A549 (cell line): ENCODE measurements at places on chromosomes 3 and 15. TPM values are rescaled to one million over a fixed set of nuclear protein-coding genes. Genes with fewer than 3 reads are reported as not detected.

CPEB1 gene
- 2.7 to 2.8 TPM (median 2.7 TPM) in 3 replicates for polyA plus RNA-seq

USP50 gene
- polyA plus RNA-seq, result 0.14 TPM in 1 of 3 replicates, not detected in the others

DNA sequence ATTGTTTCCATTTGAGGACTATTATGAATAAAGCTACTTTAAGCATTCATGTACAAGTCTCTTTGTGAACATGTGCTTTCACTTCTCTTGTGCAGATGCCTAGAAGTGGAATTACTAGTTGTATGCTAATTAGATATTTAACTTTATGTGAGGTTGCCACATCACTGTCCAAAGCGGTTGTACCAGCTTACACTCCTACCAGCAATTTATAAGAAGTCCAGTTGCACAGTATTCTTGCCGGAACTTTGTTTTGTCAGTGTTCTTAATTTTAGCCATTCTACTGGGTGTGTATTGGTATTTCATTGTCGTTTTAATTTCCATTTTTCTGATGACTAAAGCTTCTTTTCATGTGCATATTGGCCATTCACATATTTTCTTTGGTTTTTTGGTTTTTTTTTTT is 29.1 kb downstream of the SEMA3G start:
- no peak for DNase-seq

DNA sequence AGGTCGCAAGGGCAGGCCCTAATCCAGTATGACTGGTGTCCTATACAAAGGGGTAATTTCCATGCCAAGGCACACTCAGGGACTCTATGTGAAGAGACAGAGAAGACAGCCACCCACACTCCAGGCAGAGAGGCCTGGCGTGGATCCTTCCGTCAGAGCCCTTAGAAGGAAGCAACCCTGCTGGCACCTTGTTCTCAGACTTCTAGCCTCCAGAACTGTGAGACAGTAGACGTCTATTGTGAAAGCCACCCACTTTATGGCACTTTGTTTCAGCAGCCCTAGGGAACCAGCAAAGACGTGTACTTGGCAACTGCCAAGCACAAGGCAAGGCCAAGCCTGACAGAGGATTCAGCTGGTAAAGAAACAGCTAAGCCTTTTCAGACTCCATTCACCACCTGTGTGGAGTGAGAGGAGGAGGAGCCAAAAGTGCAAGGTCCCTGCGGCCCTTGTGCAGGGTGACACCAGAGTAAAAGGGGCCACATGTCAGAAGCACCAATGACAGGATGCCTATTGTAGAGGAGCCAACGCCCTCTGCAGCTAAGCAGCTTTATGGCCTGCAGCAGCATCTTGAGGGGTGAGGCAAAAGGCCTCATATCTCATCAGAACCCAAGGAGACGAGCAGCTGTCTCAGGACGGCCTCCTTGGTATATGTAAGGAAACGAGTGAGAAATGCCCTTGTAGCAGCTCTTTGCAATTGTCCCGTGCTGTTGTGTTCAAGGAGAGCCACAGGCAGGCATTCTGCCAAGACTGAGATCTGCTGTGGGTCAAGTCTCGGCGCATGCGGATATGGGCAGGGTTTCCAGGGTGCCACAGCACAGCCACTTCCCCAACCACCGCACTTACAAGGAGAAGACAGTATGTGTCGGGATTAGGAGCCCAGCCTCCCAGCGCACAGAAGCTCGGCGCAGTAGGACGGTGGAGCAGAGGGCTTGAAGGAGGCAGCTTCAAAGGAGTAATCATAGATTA is 121.5 kb upstream of the LIPC start:
- DNase-seq, result no peak

DNA sequence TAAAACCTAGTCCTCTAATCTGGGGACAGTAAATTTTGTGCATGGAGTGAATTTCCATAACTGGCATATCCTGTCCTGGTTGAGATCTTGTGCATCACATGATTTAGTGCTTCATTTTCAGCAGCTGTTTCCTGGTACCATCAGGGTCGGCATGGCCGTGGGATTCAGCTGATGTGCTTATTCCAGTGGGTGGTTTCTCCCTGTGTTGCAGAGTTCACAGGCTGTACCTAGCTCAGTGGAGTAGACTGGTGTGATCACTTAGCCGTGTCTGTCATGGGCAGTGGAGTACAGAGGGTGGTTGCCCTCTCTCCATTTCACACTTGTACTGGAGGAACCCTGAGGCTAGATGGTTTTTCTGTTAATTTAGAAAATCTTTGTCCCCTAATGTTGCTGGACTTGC is 228.5 kb downstream of the PTPRG start:
- no peak for DNase-seq

SLC6A11 gene
- polyA plus RNA-seq, result 0.03 to 0.09 TPM (median 0.04 TPM) in 3 replicates

PRRT3 gene
- polyA plus RNA-seq, result 1.1 to 1.3 TPM (median 1.1 TPM) in 3 replicates

GRCh38 chr3:64222501-64223111 is 2.7 kb downstream of the PRICKLE2 start:
- no peak for DNase-seq
